Ascending aorta (tissue), 2 donors: ENCODE measurements at places on chromosomes 5 and 9. TPM values are rescaled to one million over a fixed set of nuclear protein-coding genes. Genes with fewer than 3 reads are reported as not detected.

DNA sequence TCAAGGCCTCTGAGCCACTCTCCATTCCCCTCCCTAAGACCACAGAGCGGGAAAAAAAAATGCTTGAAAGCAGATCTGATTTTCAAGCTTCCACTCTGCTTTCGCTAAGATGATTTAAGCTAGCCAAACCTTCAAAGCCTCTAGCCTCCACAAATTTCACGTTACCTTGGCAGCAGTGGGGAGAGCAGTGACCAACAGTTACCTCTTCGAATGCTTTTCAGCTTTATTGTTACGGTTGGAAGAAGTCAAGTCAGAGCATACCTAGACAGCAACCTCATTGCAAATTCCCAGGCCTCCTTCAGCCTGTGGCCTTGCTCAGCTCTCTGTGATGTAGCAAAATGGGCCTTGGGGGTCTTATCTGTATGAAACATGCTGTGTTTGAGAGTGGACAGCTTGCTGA, 89.6 kb downstream of the FRMD3 start:
- H3K36me3 ChIP-seq: no peaks in the 10 kb centered on the region
- H3K4me3 ChIP-seq: no peak overlapping the region
- H3K27me3 ChIP-seq: no peaks in the 10 kb centered on the region
- no peak for DNase-seq

DNA sequence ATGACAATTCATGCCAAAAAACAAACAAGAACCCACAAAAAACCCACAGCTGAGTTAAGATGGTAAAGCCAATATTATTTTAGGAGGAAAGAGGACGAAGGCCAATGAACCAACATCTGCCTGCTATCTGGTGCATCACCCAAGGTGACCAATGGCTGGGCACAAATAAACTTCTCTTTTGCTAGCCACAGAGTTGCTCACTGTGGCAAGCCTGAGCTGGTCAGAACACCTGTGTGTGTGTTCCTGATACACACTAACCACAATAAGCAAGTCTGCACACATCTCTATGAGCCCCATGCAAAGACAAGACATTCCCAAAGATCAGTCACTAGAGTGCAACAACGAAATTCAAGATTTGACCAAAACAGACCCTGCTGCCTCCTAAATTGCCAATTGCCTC, 63.1 kb downstream of the RNF38 start:
- H3K27me3 ChIP-seq: no peaks in the 10 kb centered on the region
- no peaks in the 10 kb centered on the region for H3K4me1 ChIP-seq
- H3K36me3 ChIP-seq: peaks cover 36% of the 10 kb centered on the region
- H3K4me3 ChIP-seq: no peak overlapping the region
- no peak overlapping the region for H3K27ac ChIP-seq

GRCh38 chr5:177472460-177473442, 683 bp downstream of the DBN1 start:
- H3K4me3 ChIP-seq: peak overlapping the region; percentile 94
- no peak for DNase-seq
- H3K27ac ChIP-seq: peak overlapping the region; percentile 91
- peaks cover 26% of the 10 kb centered on the region for H3K4me1 ChIP-seq

GRCh38 chr5:42423285-42424165, at the start of gene GHR:
GHR (plus strand) TSS chr5:42423439; CDS start chr5:42565875, 142,436 bp downstream.
- H3K27me3 ChIP-seq: no peaks in the 10 kb centered on the region
- peaks cover 4% of the 10 kb centered on the region for H3K4me1 ChIP-seq
- peak within 1 kb of the TSS; percentile 77 for H3K27ac ChIP-seq
- no peaks in the 10 kb centered on the region for H3K36me3 ChIP-seq
- DNase-seq: peak; percentile 91

DNA sequence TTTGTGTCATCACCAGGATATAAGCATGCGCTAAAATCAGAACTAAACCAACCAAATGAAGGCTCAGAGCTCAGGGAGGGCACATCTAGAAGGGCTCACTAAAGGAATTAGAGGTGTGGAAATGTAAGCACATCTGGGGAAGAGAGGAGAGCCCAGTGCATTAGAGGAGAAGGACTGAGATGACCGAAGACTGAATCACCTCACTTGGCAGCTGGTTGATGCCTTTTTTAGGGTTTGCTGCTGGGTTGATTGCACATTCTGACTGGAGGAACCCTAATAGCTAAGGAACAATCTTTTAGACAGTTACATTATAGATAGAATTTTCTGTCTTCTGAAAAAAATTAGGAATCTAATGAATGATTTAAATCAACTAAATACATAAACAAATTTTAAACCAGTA, 8.2 kb upstream of the IFNA21 start:
- no peak overlapping the region for H3K27ac ChIP-seq
- H3K36me3 ChIP-seq: no peaks in the 10 kb centered on the region
- DNase-seq: no peak
- H3K4me1 ChIP-seq: no peaks in the 10 kb centered on the region
- H3K4me3 ChIP-seq: no peak overlapping the region

DNA sequence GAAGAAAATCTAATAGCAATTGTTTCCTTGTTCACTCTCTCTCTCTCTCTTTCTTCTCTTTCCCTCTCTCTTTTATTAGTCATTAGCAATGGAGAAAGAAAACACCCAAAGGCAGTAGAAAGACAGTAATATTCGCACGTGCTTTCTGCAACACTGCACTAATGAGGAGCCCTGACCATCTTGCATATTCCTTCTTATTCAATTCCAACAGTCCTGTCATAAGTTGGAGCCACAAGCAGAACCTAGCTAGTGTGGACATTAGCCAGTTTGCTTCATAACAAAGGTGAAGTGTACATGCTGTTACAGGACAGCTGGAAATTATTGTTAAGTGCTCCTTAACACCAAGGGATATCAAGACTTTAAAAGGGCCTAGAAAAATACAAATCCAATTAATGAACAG, 63.4 kb downstream of the TRIM32 start:
- H3K27ac ChIP-seq: no peak overlapping the region
- no peaks in the 10 kb centered on the region for H3K36me3 ChIP-seq
- no peaks in the 10 kb centered on the region for H3K4me1 ChIP-seq
- H3K4me3 ChIP-seq: no peak overlapping the region
- DNase-seq: no peak

- no peaks in the 10 kb centered on the region for H3K27me3 ChIP-seq
- H3K4me1 ChIP-seq: peaks cover 3% of the 10 kb centered on the region
Observed at GRCh38 chr5:132742626-132743025, 4.6 kb upstream of the CCNI2 start.

- no peak overlapping the region for H3K27ac ChIP-seq
- no peaks in the 10 kb centered on the region for H3K4me1 ChIP-seq
- DNase-seq: no peak
- no peaks in the 10 kb centered on the region for H3K27me3 ChIP-seq
Observed at GRCh38 chr5:167264348-167264747, 1027.1 kb upstream of the WWC1 start.

DNA sequence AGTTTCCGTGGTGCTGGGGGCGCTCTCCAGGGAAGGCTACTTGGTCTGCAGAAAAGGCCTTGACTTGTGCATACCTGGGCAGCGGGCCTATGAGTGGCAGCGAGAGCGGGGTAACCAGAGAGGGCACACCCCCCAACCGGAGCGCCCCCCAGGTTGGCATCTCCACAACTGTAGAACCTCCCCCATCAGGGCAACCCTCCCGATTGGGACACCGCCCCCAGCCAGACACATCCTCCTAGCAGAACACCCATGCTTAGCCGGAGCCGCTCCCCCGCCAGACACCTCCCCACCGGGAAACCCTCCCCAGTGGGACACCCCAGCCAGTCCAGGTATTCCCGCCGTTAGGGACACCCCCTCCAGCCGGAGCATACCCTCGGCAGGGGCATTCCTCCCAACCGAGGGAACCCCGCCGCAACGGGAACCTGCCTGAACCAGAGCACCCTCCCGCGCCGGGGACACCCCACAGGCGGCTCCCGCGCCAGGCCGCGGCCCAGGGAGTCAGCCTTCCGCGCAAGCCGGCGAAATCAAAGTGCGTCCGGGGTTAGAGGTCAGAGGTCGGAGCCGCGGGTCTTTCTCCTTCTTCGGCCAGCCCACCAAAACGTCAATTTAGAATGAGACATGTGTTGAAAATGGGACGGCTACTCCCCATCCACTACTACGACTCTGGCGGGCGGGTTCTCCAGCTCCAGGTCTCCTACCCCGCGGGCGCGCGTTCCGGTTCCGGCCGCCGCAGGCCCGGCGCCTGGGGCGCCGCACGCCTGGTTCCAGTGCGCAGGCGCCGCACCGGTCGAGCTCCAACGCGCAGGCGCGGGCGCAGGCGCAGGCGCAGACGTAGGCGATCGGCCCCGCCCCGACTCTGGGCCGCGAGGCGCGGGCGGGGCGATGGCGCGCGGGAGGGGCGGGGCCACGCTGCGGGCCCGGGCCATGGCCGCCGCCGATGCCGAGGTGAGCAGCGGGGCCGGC, at the start of gene EHMT1:
Gene EHMT1, plus strand, starts transcription at position 901 of the 963 bp plus-strand sequence. Its CDS starts 24 bp downstream, at position 925.
- H3K27ac ChIP-seq: peak within 1 kb of the TSS; percentile 97
- H3K27me3 ChIP-seq: no peaks in the 10 kb centered on the region
- peaks cover 19% of the 10 kb centered on the region for H3K36me3 ChIP-seq
- H3K4me1 ChIP-seq: peaks cover 7% of the 10 kb centered on the region
- peak; percentile 89 for DNase-seq

- no peaks in the 10 kb centered on the region for H3K27me3 ChIP-seq
- H3K4me3 ChIP-seq: no peak overlapping the region
- H3K4me1 ChIP-seq: peaks cover 9% of the 10 kb centered on the region
- H3K27ac ChIP-seq: no peak overlapping the region
- peak; percentile 82 for DNase-seq
Observed at GRCh38 chr9:114108016-114108833, 9.1 kb upstream of the KIF12 start.

- H3K4me3 ChIP-seq: no peak overlapping the region
- DNase-seq: no peak
- no peaks in the 10 kb centered on the region for H3K4me1 ChIP-seq
- H3K36me3 ChIP-seq: no peaks in the 10 kb centered on the region
- H3K27me3 ChIP-seq: no peaks in the 10 kb centered on the region
- no peak overlapping the region for H3K27ac ChIP-seq
Observed at GRCh38 chr5:10513501-10514442, 50.1 kb upstream of the ANKRD33B start.

- H3K4me3 ChIP-seq: no peak overlapping the region
- H3K27ac ChIP-seq: no peak overlapping the region
- no peaks in the 10 kb centered on the region for H3K4me1 ChIP-seq
- no peak for DNase-seq
- no peaks in the 10 kb centered on the region for H3K27me3 ChIP-seq
- H3K36me3 ChIP-seq: no peaks in the 10 kb centered on the region
Observed at GRCh38 chr5:167269146-167269545, 1022.3 kb upstream of the WWC1 start.

- H3K36me3 ChIP-seq: no peaks in the 10 kb centered on the region
- no peak for DNase-seq
- peaks cover 35% of the 10 kb centered on the region for H3K4me1 ChIP-seq
- no peak overlapping the region for H3K4me3 ChIP-seq
Observed at GRCh38 chr5:55509796-55510522, 24.8 kb downstream of the PLPP1 start.

DNA sequence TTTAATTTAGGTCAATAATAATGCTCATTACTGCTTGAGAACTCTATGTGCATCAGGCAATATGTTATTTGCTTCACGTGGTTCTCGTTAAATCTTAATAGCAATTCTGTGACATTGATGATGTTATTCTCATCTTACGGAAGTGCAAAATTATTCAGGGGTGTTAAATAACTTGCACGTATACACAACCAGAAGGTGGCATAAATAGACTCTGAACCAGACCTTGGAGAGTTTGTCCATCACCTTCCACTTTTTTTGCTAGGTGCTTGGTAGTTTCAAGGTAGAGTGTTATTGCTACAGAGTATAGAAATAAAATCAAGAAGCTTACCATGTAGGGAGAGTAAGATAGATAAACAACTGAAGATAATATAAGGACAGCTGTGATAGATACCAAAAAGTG, 23.6 kb upstream of the TNFAIP8 start:
- H3K4me1 ChIP-seq: peaks cover 10% of the 10 kb centered on the region
- H3K27me3 ChIP-seq: no peaks in the 10 kb centered on the region
- no peak for DNase-seq

DNA sequence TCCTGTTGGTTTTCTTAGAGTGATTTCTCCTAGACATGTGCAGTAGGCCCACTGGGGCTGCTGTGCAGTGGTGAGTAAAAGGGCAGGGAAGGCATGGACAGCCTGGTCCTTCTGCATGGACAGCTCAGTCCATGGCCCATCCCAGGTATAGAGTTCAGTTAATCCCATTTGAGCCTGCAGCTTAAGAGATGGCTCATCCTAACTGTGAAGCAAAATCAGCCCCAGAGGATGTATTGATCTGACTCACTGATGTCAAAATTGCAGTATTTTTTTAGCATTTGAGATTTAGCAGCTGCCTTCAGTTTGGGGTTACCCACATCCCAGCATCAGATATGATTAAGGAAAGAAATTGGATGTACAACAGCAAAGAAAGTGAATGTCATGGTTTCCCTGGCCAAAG, 93.4 kb downstream of the PDE6A start:
- H3K27ac ChIP-seq: no peak overlapping the region
- H3K36me3 ChIP-seq: no peaks in the 10 kb centered on the region
- DNase-seq: no peak
- no peak overlapping the region for H3K4me3 ChIP-seq
- no peaks in the 10 kb centered on the region for H3K27me3 ChIP-seq
- H3K4me1 ChIP-seq: no peaks in the 10 kb centered on the region

- DNase-seq: no peak
- no peak overlapping the region for H3K4me3 ChIP-seq
- H3K36me3 ChIP-seq: no peaks in the 10 kb centered on the region
- H3K27ac ChIP-seq: no peak overlapping the region
- H3K27me3 ChIP-seq: no peaks in the 10 kb centered on the region
Observed at GRCh38 chr9:114190563-114190905, 35.2 kb downstream of the COL27A1 start.

GRCh38 chr9:89844535-89844934, 239.7 kb downstream of the GADD45G start:
- no peak overlapping the region for H3K27ac ChIP-seq
- H3K36me3 ChIP-seq: no peaks in the 10 kb centered on the region
- DNase-seq: peak; percentile 38
- H3K4me3 ChIP-seq: no peak overlapping the region

SH3GL2 gene
- not detected for total RNA-seq

ADCY2 gene
- 0.11 TPM for total RNA-seq

TOR2A gene
- total RNA-seq: not detected

ANP32B gene
- total RNA-seq: 13.9 TPM

SYK gene
- 3.2 TPM for total RNA-seq

LIFR gene
- 116 TPM for total RNA-seq

MLANA gene
- total RNA-seq: not detected

GABRA6 gene
- not detected for total RNA-seq

LCN15 gene
- total RNA-seq: not detected

SREK1 gene
- total RNA-seq: 31.6 TPM

EGFLAM gene
- 4.2 TPM for total RNA-seq
